Motor neuron (in vitro differentiated cells): ENCODE measurements at places on chromosomes 16 and 17.
A peak's percentile ranks its signal among the peaks of the same experiment; 100 is the strongest.

- no peak for ATAC-seq
These were observed 190.2 kb downstream of the SOX9 start for GRCh38 chr17:72311004-72311403.

- no peak for ATAC-seq
These were observed 14.7 kb downstream of the TBX2 start for GRCh38 chr17:61414141-61414935.

- peak; percentile 90 for ATAC-seq
These were observed 11.0 kb downstream of the GCGR start for GRCh38 chr17:81814748-81815645.

DNA sequence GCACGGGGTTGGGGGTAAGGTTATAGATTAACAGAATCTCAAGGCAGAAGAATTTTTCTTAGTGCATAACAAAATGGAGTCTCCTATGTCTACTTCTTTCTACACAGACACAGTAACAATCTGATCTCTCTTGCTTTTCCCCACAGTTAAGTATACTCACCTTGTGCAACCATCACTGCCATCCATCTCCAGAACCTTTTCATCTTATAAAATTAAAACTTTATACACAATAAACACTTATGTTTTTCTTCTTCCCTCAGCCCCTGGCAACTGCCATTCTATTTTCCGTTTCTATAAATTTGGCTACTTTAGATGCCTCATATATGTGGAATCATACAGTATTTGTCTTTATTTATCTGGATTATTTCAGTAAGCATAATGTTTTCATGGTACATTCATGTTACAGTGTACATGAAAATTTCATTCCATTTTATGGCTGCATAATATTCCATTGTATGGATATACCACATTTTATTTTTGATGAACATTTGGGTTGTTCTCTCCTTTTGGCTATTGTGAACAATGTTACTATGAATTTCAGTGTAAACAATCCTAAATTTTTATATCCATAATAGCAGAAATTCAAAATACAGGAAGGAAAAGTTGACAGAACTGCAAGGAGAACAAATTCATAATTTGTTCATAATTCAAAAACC lies 25.7 kb upstream of the FA2H start:
- no peak for ATAC-seq

DNA sequence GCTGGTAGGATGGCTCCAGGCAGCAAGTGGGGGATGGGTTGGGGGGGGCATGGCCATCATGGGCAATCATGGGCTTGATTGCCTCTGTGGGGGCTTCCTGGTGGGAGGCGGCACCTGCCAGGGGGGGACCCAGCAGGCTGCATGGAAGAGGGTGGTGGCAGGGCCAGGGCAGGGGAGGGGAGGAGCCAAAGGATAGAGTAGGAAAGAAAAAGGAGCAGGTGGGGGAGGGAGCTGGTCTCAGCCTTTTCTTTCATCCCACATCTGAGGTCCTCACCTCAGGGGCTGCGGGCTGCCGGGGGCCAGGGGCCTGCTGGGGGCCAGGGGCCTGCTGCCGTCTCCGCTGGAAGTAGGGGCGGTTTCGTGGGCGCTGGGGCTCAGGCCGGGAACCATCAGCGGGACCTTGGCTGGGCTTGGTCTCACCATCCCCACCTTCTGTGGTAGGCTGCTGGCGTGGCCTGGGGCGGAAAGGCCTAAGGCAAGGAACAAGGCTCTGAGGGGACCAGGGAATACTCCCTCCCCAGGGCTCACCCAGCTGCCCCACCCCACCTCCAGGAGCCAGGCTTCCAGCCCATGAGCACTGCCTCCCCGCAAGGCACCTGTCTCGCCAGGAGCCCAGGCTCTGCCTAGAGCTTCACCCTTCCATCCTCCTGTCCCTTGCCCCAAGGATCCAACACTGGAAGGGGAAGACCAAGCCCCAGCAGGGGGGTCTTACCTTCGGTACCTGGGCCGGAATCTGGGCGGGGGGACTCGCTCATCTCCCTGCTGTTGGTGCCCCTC lies 5.0 kb downstream of the YBX2 start:
- ATAC-seq, result no peak

DNA sequence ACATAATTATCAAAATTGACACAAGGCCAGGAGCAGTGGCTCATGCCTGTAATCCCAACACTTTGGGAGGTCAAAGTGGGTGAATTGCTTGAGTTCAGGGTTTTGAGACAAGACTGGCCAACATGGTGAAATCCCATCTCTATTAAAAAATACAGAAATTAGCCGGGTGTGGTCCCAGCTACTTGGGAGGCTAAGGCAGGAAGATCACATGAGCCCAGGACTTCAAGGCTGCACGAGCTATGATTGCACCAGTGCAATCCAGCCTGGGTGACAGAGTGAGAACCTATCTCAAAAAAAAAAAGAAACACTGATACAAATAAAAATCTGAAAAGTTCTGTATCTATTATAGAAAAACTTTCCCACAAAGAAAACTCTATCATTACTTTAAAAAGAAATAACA lies 15.5 kb downstream of the MYH10 start:
- ATAC-seq, result no peak

GRCh38 chr17:37742762-37743611 lies 1.9 kb downstream of the HNF1B start:
- ATAC-seq, result peak; percentile 52

GRCh38 chr17:68950725-68951124 lies 4.5 kb downstream of the ABCA8 start:
- ATAC-seq, result no peak

DNA sequence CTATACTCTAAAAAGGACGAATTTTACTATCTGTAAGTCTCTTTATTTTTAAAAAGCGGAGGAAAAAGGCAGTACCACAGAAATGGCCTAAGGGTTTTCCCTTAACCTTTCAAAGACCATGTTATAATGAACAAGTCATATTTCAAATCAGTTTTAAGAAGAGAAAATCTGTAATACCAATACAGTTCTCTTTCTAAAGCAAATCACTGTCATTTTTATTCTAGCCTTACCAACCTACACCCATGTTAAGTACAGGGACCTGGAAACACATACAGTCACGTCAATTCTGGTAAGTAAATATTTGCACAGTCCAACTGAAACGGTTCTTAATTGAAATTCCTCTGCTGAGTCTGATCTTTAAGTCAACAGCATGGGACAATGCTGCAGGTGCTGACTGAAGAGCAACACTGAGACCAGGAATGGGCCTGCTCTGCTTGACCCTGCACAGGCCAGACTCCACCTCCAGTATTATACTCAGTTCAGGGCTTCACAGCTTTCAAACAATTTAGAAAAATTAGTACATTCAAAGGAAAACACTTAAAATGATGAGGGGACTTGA lies 20.2 kb downstream of the MBTPS1 start:
- no peak for ATAC-seq

DNA sequence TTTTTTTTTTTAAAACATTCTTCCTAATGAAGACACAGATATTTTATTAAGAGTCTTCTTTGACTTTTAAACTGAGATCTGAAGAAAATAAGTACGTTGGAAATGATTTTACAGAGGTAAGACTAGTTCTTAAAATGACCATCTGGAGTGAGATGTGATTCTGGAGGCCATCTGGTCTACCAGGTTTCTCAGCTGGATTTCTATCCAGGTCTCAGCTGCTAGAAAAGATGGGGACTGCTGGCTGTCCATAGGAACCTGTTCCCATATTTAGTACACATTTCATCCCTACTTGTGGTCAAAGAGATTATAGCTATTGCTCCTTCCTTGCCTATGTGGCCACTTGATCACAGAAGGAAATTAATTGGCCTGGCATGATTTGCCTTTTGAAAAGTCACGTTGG lies 12.2 kb downstream of the PMFBP1 start:
- no peak for ATAC-seq

DNA sequence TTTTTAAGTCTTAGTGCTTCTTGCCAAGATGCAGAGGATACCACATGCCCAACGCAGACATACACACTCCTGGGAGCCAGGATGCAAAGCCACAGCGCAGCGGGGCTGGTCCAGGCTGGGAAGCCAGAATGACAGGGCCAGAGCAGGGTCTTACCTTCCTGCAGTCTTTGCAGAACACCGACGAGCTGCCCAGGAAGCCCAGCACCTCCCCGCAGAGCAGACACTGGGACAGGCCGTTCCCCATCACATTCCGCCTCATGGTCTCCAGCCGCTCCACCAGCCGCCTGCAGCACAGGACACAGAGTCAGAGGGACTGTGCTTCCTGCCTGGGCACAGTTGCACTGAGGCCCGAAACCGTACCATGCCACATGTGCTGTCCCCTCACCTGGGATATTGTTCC lies 33.3 kb downstream of the RPH3AL start:
- no peak for ATAC-seq

GRCh38 chr16:85935391-85935973 lies 36.5 kb downstream of the IRF8 start:
- ATAC-seq, result no peak

- ATAC-seq, result peak; percentile 55
These were observed 8.7 kb downstream of the CLUAP1 start for GRCh38 chr16:3509470-3509928.

DNA sequence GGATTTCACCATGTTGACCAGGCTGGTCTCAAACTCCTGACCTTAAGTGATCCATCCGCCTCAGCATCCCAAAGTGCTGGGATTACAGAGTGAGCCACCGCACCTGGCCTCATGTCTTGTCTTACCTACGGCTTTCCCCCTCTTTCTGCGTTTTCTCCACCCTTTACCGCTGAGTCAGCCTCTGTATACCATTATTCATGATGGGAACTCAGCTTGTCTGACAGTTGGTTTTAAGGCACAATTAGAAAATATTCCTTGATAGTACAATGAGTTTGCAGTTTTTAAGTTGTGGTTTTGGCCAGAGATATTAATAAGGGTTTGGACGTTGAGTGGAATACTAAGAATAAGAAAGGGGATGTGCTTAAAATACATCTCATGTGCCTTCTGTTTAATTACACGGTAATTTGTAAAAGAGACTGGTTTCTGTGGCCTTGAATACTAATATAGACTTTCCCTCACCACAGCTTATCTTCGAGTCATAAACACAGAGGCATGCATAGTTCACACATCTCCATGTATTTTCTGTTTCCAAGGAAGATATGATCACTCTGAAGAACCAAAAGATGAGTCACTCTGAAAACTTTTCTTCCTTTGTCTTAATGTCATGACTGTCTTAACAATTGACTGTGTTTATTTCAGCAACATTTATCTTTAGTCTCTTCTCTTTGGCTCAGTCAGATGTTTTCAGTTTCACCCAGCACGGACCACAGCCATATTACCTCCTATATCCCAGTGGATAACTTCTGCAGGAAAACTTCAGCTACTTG lies 54.4 kb downstream of the PITPNC1 start:
- ATAC-seq, result peak; percentile 63

GRCh38 chr17:79395066-79395465 lies 215.8 kb downstream of the RBFOX3 start:
- ATAC-seq, result no peak

DNA sequence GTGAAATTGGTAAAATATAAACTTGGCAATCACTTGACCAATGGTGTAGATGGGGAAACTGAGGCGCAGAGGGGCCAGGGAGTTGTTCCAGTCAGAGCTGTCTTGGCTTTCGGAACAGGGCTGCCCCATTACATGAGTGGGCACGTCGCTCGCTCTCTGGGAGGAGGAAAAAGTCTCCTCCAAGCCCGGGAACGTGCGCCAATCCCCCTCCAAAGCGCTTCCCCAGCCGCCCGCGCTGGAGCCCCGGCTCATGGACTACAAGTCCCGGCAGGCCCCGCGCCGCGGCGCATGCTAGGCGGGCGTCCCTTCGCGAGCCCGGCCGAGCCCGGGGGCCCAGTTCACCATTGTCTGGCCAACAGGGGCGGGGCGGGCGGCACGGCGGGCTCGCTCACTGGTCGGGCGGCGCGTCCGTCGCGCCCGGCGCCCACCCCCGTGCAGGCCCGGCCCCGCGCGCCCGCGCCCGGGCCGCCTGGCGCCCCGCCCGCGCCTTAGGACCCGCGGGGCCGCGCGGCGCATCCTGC lies at the start of gene LLGL1:
Gene LLGL1 (plus strand): TSS at position 515 of the 521 bp plus-strand sequence. CDS start 48 bp downstream, outside the sequence.
- ATAC-seq, result peak; percentile 86

- no peak for ATAC-seq
These were observed 57.4 kb downstream of the EMP2 start for GRCh38 chr16:10522966-10523365.

- no peak for ATAC-seq
These were observed 20.7 kb upstream of the MRTFB start for GRCh38 chr16:14050291-14051027.

DNA sequence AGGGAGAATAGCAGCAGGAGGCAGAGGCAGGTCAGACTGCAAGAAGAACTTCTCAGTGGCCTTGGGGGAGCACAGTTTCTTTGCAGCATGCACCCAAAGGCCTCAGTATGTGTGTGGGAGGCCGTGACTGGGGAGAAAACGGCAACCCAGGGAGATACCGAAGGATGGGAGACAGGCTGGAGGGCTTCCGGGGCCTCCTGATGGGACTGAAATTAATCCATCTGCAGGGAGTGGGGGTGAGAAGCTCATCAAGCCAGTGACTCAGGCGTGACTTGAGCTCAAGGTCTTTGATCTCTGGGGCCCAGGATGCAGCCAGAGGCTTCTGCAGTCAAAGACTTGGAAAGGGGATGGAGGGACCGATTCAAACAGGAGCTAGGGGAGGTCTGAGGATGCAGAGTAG lies 5.1 kb upstream of the C17orf113 start:
- peak; percentile 43 for ATAC-seq
